ENCODE measurements at places on chromosomes 4 and X.

DNA sequence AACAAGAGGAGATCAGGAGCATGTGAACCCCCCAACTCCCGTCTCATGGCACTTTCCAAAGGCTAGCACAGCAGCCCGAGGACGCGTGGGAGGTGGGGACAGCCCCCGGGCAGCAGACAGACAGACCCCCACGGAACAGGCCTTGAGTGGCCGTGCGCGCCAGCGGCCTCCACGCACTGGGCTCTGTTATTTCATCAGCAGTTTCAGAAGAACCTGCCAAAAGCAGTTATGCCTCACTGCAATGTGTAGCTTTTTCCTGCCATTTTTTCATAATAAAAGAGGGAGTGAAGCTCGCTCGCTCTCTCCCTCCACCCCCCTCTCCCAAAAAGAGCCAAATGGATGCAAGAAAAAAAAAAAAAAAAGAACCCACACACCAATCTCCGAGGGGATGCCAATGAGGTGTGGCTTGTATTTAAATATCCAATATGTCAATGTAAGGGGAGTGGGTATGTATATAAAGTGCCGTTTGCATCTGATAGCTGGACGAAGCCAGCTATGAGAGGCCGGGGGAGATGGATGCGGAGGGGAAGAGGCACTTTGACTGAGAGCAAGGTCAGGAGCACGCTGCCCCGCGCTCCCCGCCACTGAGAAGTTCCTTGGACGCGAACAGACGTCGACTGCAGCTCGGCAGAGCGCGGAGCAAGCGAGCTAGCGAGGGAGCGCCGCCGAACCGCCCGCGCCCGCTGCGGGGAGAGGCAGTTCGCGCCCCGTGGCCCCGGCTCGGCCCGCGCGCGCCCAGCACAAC, at the start of gene FGF16:
Gene FGF16, plus strand, starts transcription at position 482 of the 745 bp plus-strand sequence. CDS start 286 bp downstream, outside the sequence.
- DNase-seq: no peak

DNA sequence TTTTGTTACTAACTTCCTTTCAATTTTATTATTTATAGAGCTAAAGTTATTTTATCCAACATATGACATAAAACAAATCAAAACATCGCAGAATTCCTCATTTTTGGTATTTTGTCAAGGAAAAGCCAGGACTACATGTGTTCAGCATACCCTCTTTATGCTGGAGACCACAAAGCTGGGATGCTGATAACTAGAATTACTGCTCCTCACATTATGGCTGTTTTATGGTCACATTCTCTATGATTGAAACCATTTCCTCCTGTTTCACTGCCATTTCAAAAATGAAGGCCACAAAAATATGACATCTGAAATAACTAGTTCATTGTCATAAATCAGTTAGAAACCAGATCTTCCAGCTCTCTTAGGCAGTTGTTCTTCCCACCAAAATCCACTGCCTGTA, 41.7 kb downstream of the KLHL34 start:
- no peak for DNase-seq

- no peak for DNase-seq
Measured at GRCh38 chrX:11629593-11630211, 36.0 kb downstream of the ARHGAP6 start.

DNA sequence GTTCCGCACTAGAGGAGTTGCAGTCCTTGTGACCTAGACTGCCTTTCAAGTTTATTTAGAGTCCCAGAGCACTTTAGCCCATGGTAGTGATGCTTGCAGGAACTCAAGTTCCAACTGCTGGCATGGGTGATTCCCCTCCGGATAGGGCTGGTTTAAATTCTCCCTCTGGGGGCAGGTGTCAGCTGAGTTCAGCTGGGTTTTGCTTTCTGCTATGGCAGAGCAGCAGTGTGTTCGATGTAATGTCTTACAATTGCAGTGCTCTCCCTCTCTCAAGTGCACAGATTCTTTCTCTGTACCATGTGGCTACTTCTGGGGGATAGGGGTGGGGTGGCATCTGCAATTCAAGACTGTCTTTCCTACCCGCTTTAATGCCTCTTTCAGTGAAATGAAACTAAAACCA, 164.8 kb upstream of the ZIC3 start:
- DNase-seq: no peak

DNA sequence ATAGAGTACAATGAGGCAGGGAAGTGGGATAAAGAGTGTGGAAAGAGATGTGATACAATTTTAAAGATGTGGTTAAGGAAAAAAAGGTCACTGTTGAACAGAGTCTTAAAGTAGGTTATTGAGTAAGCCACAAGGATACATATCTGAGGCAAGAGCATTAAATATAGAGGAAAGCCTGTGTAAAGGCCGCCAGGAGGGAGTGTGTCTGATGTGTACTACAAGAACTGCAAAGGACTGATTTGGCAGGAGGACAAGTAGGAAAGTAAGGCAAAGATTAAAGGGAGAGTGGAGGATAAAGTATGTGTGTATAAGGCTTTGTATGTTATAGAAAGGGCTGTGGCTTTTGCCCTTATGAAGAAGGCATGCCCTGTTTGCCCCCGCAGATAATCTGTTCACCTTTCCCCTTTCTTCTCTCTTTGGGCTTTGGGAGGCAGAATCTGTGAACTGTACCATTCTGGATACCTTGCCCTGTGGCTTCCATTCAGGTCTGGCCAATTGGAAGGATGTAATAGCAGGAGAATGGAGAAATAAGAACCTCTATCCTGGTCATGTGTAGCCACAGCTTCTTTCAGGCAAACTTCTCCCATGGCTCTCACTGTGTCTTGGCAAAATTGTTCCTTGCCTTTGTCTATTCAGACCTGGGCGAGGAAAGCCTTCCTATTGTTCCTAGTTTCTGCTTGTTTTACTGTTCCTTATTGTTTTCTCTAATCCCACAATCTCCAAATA, 68.9 kb upstream of the FAM47B start:
- DNase-seq: no peak

DNA sequence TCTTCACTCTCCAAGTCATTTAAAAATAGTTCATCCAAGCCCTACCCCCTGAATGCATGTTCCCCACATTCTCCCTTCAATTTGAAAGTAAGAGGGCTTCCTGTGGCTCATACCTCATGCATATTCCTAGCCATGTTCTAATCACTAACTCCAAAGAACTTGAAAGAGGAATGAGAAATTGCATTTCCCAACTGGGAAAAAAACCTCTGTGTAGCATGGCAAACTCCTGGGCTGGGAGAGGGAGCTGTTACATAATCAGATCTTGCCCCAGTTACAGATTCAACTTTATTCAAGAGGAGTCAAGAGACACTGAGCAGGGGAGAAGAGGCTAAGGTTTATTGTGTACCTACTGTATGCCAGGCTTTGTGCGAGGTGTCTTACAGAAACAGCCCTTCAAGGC, 90.2 kb downstream of the SLC2A9 start:
- DNase-seq: no peak
